Neural cell (in vitro differentiated cells): ENCODE measurements at places on chromosomes 12 and 14. TPM values are rescaled to one million over a fixed set of nuclear protein-coding genes. Genes with fewer than 3 reads are reported as not detected.

BEGAIN gene
- 10.9 and 28.2 TPM in 2 replicates for polyA plus RNA-seq

PRPH gene
- not detected in 2 replicates for polyA plus RNA-seq

EPYC gene
- polyA plus RNA-seq, result not detected in 2 replicates

ZBTB39 gene
- 6.4 and 7.3 TPM in 2 replicates for polyA plus RNA-seq

SLC25A47 gene
- polyA plus RNA-seq, result 0.44 TPM in 1 of 2 replicates, not detected in the other

NYNRIN gene
- 5.7 and 9.1 TPM in 2 replicates for polyA plus RNA-seq
